Stimulated activated CD8-positive, alpha-beta memory T cell treated with anti-CD3 and anti-CD28 coated beads, Interleukin-4, amount 100 ng/mL, for 4 hours (primary cell): ENCODE measurements at places on chromosomes 7 and 10.
A peak's percentile ranks its signal among the peaks of the same experiment; 100 is the strongest.

GRCh38 chr7:66779669-66780409 is 39.3 kb downstream of the RABGEF1 start:
- DNase-seq, result no peak

DNA sequence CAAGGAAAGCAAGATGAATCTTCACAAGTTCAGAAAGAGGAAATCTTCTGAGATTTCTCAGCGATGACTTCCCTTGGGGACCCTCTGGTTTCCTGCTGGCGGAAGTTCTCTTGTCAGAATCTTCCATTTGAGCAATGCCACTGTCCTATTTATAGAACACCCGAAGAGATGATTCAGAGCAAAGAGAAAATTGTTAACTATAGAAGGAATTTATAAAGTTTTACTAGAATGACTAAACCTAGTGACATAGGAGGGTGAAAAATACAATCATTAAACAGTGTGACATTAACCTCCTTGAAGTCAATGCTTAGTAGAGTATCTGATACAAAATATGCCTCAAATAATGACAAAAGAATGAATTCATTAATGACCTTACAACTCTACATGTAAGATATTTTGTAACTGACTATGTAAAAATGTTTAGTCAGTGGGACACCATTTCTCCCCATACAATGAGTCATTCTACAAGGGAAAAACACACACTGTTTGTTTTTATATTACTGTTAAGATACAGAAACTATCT is 206.5 kb upstream of the CNTNAP2 start:
- DNase-seq, result no peak

GRCh38 chr10:78025685-78026364 is 3.5 kb downstream of the POLR3A start:
- DNase-seq, result no peak

DNA sequence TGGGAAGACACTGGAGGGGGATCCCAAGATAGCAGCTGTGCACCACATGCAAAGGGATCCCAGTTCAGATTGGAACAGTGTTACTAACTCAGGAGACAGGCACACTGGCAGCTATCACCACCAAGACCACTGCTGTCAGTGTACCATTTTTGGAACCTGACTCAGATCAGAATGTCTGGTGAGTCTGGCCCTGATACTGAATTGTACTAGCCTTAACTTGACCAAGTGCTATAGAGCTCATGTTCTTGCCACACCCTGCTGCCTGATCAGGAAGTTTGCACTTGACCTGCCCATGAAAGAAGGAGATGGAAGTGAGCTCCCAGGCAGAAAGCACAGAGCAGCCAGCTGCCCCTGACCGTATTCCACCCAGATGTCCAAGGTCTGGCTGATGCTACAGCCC is 4.8 kb upstream of the PRRT4 start:
- no peak for DNase-seq

DNA sequence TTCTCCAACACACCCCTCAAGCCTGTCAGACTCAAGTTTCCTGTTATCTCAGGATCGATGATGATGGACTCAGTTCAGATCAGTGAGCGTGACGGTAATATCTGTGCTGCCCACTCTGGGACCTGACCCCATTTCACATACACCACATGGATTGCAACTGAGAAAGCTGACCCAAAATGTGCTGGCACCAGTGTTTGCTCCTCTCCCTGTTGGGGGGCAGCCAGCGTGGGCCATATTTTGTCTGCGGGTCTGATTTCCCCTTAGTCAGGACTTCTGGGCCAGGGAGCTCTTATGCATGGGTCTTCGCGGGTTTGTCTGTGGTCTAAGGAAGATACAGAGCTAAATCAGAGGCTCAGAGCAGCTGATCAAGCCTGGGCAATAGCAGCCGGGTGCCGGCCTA is 42.6 kb upstream of the TRIM8 start:
- no peak for DNase-seq

GRCh38 chr7:116443646-116444045 is 55.9 kb upstream of the CAV2 start:
- DNase-seq, result no peak

DNA sequence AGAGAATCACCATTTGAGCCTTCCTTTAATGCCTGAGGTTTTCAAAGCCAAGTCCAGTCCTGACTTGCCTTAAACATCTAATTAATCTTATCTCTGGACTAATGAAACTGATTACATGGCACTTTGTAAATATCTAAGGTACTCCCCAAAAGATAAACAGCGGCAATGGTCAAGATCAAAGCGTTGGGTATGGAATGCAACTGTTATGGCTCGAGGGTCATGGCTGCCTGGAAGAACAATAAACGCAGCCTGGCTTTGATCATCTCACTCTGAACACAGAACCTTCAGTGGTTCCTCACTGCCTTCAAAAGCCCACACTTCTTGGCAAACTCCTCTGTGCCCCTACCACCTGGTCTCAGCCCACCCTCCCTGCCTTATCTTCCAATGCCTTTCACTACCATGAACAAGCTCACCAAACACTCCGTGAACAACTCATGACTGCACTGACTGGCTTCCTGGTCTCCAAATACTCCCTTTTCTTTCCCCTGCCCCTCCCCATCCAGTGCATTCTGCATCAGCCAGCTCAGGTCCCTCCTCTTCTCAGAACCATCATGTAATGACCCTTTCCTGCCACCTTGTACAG is 150.2 kb upstream of the NFE2L3 start:
- no peak for DNase-seq

DNA sequence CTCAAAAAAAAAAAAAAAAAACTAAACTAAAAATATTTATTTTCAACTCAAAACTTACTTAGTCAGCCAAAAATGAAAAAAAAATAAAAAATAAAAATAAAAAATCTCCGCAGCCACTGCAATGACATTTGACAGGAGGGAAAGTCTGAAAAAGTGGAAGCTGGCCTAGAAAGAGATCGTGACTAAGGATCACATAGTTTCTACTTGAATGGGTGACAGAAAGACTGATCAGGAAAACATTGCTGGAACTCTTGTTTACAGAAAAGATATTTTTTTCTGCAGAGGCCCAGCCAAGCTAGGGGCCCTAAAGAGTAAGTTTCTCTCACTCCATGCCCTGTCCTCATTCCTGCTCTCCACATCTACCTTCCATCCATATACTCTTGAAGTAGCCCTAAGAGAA is 92.8 kb upstream of the KCND2 start:
- no peak for DNase-seq

DNA sequence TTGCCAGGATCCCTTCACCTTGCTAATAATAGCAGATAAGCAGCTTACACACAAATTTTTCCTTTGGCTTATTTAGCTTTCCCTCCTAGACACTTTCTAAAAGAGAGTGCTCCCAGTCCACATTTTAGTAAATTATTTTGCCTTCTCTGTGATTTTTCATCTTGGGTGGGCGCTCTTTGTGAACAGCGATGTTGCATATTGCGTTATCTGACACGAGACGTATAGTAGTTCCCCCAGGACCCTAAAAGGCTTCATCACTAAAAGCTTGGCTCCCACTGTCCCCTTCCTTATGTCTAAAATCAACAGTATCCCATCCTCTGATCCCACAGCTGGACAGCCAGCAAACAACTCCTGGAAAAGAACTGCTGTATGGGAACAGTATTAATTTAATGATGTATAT is 232.9 kb downstream of the DYNC1I1 start:
- DNase-seq, result no peak

DNA sequence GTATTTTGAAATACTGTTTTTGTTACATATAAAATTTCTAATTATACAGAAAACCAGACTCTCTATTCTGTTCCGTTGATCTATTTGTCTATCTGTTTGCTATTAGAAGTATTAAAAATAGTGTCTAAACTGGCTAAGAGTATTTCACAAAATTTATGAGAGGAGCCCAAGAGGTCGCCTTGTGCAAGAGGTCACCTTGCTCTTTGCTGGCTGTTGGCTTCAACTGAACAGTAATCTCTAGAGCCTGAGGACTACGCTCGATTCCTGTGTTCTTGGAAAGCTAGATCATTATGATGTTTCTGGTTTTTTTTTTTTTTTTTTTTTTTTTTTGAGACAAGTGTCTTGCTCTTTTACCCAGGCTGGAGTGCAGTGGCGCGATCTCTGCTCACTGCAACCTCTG is 428.6 kb downstream of the LRMDA start:
- no peak for DNase-seq

- DNase-seq, result no peak
Measured at GRCh38 chr7:2713370-2713769, 25.4 kb downstream of the AMZ1 start.

GRCh38 chr7:134669845-134670373 is 23.3 kb downstream of the BPGM start:
- peak; percentile 52 for DNase-seq
